Activated CD4-positive, CD25-positive, alpha-beta regulatory T cell treated with anti-CD3 and anti-CD28 coated beads, Interleukin-2, amount 50 U/mL, for 72 hours (primary cell): ENCODE measurements at places on chromosomes 1 and 21.

- DNase-seq = no peak
Measured at GRCh38 chr1:69523461-69523860, 44.3 kb upstream of the LRRC7 start.

GRCh38 chr1:227793948-227794816 lies 21.3 kb upstream of the PRSS38 start:
- no peak for DNase-seq

DNA sequence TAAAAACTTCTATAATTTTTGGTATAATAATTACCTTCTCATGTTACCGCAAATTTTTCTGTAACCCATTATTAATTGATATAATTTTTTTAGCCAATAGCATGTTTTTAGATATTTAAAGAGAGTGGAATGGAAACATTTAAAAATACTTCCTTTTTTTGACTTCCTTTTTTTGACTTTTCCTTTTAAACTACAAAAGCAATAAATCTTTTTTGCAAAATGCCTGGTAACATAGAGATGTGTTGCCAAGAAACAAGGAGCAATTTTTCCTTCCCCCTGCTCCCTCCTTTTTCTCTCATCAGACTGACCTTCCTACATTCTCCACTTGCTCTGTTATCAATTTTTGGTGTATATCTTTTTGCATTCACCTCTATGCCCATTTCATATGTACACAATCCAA lies 666.2 kb downstream of the ADGRL2 start:
- DNase-seq = no peak

GRCh38 chr1:200916152-200916551 lies 21.5 kb downstream of the INAVA start:
- DNase-seq = no peak

GRCh38 chr1:70498666-70499065 lies 87.6 kb downstream of the CTH start:
- no peak for DNase-seq

DNA sequence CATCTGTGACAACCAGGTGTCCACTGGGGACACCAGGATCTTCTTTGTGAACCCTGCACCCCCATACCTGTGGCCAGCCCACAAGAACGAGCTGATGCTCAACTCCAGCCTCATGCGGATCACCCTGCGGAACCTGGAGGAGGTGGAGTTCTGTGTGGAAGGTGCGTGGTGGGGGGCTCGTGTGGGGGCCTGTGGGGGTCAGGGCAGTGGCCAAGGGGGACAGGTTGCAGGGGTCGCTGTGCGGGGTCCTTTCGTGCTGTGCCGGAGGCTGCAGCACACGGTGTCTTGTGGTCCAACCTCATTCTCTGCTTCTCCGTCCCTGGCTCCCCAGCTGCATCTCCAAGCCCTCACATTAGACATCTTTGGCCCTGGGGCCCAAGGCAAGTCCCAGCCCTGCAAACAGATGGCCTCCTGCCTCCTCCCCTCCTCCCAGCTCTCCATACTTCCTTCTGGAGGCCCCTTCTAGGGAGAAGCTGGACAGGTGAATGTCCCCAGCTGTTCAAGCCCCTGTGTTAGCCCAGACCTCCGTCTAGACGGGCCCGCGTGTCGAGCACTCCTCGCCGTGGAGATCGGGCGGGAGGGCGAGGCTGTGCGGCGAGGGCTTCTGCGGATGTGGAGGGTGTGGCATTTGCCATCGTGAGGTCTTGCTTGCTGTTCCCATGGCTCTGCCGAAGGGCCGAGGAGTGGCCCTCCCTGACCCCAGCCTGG lies 2.5 kb downstream of the AGRN start:
- no peak for DNase-seq

DNA sequence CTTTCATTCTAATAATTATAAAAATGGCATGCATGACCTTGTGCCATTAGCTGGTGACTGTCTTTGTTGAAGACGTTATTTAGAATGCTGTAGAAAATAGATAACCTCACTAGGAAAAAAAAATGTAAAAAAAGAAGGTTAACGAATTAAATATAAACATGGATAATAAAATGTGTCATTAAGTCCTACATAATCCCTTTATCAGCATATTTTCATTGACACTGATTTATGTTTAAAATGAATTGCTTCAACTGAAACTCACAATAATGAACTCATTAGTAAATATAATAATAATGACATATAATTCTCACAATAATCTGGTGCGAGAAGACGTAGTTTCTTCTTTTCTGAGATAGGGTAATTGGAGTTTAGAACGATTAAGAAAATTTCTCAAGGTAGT lies 4.7 kb downstream of the TMPRSS15 start:
- no peak for DNase-seq

DNA sequence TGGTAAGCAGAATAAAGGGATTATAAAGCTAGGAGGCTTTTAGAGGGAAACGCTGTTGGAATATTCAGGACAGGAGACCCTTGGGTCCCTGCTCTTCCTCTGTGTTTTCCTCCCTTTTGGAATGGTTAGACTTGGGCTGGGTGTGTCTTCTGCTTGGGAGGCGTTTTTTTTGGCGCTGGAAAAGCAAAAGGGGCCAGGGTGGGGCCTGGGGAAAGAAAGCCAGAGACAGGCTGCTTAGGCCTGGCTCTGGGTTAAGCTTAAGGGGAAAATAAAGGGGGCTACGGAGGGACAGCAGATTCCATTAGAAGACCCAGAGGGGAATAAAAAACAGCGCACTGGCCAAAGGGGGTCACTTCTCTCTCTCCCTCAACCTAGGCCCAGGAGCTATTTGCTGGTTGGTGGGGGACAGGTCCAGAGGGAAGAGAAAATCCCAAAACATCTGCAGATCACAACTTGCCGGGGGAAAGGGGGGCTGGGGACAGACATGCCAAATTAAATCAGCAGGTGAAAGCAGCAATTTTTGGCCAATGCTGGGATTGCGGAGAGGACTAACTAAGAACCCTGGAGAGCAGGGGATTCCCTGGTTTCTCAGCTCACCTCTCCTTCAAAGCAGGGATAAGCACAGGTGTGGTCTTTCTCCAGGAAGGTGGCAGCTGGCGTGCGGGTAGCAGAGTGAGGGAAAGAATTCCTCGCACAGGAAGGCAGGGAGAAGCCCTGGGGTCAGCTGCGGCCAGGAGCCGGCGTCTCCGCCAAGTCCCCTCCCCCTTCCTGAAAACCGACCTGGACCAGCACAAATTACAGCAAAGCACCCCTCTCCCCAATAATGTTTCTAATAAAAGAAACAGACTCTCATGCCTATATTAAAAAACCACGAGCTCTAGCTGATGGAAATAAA lies 82.2 kb upstream of the AK4 start:
- DNase-seq = no peak

DNA sequence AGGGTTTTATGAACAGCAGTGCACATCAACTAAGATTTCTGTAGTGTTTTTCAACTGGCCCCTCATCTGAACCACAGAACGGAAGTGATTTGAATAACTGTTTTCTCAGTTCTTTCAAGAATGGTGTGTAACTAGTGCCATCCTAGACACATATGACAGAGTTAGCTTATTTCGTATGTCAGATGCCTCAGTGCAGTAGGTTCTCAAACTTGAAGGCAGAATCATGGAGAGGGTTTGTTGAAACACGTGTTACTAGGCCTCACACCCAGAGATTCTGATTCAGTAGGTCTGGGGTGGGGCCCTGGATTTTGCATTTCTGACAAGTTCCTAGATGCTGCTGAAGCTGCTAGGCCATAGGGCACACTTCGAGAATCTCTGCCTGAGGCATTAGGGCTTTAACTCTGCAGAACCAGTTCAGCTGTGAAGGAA lies 49.0 kb downstream of the SCCPDH start:
- DNase-seq = no peak

GRCh38 chr1:105872817-105873216 lies 1183.7 kb upstream of the PRMT6 start:
- no peak for DNase-seq

- no peak for DNase-seq
Measured at GRCh38 chr1:27099587-27100334, 55.2 kb downstream of the SLC9A1 start.

DNA sequence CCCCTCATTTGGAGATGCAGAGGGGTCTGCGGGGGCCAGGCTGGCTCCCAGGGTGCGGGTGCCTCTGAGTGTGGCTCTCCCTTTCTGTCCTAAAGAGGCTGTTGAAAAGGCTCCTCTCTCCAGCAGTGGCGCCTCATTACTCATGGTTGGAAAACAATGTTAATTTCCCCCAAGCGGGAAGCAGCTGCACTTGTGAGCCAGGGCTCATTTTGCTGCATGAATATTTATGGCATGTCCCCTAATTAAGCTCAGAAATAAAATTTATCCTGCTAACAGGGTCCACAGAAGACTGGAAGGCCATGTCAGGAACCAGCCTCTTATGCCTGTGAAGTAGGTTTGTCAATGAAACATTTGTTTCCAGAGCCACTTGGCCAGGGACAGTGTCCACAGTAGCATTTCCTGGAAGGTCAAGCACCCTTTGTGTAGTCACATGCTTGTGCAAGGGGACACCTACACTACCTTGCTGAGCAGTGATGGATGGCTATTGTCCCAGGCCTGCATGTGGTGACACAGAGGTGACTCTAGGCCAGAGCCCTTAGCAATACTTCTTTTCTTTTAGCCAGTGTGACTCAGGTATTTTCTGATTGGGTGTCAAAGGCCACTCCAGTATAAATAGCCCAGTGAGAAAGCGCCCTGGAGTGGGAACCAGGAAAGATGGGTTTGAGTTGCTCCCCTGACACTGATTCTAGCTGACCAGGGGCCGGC lies 259.0 kb downstream of the FOXD2 start:
- DNase-seq = no peak

GRCh38 chr1:94098585-94099111 lies 22.3 kb downstream of the ABCA4 start:
- no peak for DNase-seq

- DNase-seq = no peak
Measured at GRCh38 chr1:5997316-5997715, 5.1 kb upstream of the NPHP4 start.

DNA sequence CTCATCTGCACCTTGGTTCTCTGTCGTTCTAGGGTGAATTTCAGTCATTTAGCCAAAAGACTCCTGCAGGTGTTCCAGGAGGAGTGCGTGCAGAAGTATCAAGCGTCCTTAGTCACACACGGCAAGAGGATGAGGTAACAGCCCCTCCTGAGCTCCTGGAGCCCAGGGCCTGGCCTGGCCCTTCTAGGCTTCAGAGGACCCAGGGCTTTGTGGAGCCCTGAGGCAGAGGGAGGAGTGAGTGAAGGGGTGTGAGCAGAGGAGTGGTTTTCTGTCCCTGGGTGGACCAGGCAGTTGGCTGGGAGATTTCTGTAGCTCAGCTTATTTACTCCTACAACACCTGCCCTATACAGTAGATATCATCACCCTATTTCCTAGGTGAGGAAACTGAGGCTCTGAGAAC lies 15.7 kb upstream of the RASSF5 start:
- DNase-seq = no peak

DNA sequence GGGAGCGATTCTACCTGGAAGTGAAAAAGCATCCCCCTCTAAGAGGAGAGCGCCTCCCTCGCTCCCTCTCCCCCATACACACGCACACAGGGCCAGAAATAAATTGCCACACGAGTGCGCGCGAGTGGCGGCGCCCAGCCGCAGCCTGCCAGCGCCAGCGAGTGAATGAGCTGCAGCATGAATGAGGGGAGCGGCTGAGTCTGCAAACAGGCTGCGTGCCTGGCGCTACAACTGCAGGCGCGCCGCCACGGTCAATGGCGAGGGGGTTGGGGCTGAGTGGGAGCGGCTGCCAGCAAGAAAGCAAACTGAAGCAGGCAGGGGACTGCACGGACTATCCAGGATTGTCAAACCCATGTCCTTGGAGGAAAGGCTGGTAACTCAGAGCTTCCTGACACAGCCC lies 2.2 kb downstream of the CAMK1G start:
- DNase-seq = no peak

GRCh38 chr1:118371612-118372011 lies 186.6 kb upstream of the SPAG17 start:
- DNase-seq = no peak

DNA sequence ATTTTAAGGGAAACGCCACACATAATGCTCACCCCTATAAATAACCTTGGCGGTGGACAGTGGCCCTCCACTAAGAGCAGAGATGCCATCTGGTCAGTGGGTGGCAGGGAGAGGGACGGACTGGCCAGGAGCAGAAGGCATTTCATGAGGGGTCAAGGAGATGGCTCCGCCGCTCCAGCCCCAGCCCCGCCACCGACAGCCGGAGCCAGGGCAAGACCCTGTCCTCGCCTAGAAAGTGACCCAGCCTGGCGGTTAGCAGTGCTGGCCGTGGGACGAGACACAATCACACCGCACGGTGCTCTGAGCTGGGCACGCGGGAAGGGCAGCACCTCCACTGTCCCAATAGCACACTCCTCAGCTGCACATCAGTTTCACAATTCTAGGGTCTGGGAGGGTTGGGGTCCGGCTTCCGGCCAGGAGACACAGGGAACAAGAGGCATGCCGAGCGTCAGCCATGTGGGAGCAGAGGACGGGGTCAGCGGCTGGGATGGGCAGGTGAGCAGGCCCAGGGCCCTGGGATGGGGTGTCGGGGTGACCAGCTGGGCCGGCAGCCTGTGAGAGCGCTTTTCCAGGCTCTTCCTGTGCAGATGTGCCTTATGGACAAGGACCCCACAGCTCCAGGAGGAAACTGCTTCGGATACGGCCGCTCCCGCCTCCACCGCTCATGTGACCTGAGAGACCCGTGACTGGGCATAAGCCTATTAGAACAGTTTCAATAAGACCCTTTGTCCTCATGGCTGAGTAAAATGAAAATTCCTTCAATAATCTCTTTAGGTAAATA lies 5.7 kb downstream of the SLC19A1 start:
- peak; percentile 9 for DNase-seq

DNA sequence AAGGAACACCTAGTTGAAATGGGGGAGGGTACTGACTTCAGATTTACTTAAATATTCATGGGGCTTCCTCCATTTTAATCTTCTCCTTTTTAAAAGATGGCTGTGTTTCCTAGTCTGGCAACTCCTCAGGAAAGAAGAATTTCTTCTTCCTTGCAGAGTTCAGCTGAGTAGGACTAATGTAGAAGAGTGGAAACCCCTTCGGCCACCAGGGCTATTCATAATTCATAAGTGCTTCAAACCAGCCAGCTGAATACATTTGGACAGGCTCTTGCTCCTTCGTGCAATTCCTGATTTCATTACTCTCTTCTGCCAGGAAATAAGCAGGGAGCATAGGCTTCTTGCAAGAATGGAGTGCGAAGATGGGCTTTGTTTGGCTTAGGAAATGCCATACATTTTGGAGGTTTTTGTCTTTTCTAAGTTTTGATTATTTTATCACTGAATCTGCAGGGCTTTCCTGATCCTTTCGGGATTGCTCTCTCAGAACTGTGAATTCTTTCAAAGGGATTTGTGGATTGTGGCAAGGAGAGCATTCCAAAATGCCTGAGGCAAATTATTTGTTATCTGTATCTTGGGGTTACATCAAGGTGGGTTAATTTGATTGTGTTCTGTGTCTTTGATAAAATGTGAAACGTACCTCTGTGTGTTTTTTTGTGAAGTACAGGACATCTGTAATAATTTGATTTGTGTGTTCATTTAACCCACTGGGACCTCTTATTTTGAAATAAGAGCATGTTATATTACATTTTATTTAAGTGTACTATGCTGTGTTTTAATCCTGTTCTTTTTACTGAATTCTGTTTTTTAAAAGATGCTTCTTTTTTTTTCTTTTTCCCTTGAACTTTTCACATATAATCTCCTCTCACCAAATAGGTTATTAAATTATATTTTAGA lies 179.4 kb upstream of the SGIP1 start:
- DNase-seq = no peak
